ENCODE measurements at places on chromosomes 16 and 17.

DNA sequence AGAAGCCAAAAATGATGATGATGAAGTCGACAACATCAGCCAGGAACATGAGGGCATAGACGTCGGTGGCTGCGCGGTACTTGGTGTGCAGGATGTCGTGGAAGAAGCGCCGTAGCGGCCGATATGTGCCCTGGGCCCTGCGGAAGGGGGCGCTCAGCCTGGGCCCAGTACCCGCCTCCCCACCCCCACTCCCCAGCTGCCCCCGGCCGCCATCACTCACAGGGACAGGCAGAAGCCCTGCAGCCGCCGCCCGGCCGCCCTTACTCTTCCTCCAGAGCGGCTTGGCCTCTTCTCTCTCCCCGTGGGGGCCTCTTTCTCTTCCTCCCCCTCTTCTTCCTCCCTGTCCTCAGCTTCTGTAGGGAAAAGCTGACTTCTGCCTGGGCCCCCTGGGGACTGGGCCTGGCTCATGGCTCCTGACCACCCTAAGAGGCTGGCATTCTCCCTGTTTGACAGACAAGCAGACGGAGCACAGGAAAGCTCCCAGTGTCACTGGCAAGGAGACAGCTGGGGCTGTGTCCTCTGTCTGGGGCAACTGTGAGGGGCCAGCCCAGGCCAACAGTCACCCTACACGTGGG, 14.2 kb downstream of the CTU2 start:
- no peak for DNase-seq

- no peak for DNase-seq
Measured at GRCh38 chr17:50133769-50134099, 3.8 kb upstream of the SAMD14 start.

GRCh38 chr17:79951361-79952264, 84.1 kb downstream of the TBC1D16 start:
- no peak for DNase-seq

- peak; percentile 88 for DNase-seq
Measured at GRCh38 chr17:57946798-57947358, 8.3 kb downstream of the CUEDC1 start.

GRCh38 chr17:63423251-63423950, 22.7 kb downstream of the CYB561 start:
- DNase-seq = no peak

DNA sequence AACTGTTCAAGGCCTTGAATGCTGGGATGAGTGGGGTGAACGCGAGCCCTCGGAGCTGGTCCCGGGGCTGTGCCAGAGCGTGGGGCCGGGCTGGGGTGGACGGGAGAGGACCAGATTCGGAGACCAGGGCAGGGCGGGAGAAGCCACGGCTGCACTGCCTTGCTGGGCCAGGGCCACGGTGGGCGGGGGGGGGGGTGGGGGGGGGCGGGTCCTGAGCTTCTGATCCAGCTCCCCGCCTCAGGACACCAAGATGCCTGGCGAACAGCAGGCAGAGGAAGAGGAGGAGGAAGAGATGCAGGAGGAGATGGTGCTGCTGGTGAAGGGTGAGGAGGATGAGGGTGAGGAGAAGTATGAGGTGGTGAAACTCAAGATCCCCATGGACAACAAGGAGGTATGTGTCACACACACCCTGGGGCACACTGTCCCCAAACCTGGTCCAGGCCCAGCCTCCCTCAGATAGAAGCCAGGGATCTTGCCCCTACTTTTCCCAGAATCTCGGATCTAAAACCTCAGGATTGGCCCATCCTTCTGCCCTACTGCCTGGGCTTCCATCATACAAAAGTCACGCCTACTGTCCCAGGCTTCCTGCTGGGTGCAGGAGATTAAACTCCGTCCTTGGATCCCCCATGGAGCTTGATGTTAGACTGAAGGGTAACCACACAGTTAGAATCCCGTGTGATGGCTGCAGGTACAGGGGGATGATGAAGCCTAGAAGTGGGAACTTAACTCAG, 563 bp downstream of the ZNF771 start:
- no peak for DNase-seq

GRCh38 chr16:49280841-49281371, 732 bp downstream of the CBLN1 start:
- no peak for DNase-seq

DNA sequence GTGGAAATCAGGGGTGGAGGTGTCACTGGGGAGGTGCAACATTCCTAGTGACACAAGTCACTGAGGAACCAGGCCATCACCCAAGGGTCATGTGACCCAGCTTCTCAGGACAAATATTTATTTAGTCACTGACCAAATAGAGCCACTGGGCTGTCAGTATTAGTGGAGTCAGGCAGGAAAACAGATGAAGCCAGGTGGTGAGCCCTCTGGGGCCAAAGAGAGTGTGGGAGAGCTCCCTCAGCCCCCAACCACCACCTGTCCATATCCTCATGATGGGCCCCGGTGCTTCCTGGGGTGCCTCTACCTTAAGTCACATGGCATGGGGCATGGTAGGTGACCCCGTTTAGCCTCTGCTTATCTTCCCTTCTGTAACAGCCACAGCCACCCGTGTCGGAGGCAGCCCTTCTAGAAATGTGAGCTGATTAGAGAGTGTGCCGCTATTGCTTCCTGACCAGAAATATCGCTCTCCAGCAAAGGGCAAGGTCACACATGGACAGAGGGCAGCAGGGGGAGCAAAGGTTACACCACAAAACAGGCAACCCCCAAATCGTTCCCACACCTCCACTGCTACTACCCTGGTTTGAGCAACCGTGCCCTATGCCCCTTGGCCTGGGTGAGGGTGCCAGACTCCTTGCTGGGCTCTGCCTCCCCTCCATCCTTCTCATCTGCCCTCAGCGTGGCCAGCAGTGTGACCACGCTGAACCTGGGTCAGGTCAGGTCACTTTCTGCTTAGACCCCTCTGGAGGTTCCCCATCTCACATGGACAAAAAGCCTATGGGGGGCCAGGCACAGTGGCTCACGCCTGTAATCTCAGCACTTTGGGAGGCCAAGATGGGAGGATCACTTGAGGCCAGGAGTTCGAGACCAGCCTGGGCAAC, 8.6 kb upstream of the AKTIP start:
- DNase-seq = no peak

GRCh38 chr16:85856079-85856478, 42.9 kb upstream of the IRF8 start:
- DNase-seq = no peak

DNA sequence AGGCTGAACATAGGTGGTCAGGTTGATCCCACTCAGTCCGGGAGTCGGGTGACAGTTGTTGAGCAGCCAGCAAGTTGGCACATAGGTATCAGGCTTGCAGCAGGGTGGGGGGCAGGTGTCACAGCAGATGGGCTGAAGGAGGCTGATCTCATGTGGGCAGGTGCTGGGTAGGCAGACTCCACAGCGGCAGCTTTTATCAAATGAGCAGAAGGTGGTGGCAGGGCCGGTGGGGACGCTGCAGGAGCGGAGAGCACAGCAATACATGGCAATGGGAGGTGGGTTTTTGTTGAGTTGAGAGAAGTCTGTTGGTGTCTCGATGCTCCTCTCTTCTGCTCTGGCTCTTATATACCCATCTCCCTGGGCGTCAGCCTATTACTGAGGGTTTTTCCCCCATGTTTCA, at the start of gene KRTAP3-1:
TSS of gene KRTAP3-1 (minus strand) at position 318 of the 400 bp plus-strand sequence. CDS start at position 264, 54 bp downstream.
- no peak for DNase-seq

GRCh38 chr16:2689968-2690801, 7.9 kb downstream of the KCTD5 start:
- peak; percentile 60 for DNase-seq

DNA sequence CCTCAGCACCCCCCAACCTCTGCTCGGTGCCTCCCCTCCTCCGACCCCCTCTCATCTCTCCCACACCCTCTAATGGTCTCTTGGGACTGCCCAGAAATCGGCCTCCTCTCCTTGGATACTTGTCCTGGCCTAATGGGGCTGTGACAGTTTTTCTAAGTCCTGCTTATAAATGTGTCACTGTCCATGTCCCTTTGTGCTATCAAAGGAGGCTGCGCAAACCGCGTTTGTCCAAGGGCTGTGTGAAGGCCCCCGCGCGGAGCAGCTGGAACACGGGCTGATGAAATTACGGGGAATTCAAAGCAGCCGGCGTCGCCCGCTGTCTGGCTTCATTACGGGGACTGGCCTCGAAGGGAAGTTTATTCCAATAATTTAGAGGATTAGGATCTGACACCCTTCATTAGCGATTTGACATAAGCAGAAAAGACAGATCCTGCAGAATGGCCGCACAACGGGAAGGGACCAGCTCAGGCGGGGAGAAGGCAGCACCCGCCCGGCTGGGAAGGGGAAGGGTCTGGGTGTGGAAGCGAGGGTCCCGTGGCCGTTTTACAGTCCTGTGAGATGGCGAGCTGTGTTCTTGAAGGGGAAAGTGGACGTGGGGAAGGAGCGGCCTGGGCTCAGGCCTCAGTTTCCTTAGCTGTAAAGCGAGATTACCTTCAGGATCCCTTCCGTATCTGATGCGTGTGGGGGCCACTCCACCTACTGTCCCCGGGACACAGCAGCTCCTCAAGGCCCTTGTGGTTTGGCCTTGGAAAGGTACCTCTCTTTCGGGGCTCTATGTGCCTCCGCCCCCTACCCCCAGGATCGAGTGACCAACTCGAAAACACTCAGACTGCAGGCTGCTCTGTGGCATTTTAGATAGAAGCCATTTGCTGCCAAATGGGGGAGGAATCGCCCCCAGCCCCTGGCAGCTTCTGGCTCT, 1.6 kb upstream of the WFIKKN2 start:
- DNase-seq = no peak

- no peak for DNase-seq
Measured at GRCh38 chr16:53558710-53559109, 55.7 kb upstream of the AKTIP start.

- DNase-seq = no peak
Measured at GRCh38 chr17:46167826-46168569, 25.2 kb downstream of the KANSL1 start.

DNA sequence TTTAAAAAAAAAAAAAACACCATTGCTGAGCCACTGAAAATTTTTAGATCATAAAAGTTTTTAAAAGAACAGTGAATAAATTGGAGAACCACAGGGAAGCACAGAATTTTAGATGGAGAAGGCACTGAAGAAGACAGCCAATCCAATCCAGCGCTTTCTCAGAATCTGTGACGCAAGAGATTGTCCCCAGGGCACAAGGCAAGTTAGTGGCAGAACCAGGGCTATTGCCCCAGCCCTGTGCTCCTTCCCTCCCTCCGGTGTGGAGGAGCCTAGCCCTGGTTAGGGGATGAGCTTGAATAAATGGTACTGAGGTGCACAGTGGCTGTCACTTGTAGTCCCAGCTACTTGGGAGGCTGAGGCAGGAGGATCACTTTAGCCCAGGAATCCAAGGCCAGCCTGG, 108.3 kb downstream of the ZNF423 start:
- no peak for DNase-seq

- DNase-seq = no peak
Measured at GRCh38 chr16:66420396-66420795, 6.7 kb upstream of the BEAN1 start.

DNA sequence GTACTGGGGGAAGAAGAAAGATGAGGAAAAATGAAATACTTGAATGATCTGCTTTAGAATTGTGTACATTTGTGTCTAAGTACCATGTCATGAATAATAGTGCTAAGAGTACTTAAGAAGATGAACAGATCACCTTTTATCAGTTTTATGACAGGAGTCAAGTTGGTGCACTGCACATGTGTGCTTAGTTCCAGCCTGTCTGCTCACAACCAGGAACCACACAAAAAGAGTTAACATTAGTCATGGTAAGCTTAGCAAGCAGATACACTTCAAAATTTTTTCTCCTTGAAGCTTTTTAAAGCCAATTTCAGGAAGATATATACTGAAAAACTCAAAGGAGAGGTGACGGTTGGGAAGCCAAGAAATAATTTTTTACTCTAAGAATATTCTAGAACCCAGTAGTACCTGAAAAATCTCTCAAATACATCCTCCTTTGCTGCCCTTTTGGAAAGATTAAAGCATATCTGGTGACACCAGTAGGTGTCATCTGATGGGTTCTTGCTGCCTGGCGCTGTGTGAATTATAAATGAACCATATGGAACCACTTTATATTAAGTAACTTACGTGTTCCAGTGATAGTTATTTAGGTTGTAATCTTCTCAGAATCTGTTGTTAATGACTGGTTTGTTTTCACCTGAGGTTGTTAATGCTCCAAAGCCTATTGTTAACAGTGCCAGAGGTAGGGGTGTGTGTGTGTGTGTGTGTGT, 93.4 kb downstream of the MSI2 start:
- DNase-seq = no peak

DNA sequence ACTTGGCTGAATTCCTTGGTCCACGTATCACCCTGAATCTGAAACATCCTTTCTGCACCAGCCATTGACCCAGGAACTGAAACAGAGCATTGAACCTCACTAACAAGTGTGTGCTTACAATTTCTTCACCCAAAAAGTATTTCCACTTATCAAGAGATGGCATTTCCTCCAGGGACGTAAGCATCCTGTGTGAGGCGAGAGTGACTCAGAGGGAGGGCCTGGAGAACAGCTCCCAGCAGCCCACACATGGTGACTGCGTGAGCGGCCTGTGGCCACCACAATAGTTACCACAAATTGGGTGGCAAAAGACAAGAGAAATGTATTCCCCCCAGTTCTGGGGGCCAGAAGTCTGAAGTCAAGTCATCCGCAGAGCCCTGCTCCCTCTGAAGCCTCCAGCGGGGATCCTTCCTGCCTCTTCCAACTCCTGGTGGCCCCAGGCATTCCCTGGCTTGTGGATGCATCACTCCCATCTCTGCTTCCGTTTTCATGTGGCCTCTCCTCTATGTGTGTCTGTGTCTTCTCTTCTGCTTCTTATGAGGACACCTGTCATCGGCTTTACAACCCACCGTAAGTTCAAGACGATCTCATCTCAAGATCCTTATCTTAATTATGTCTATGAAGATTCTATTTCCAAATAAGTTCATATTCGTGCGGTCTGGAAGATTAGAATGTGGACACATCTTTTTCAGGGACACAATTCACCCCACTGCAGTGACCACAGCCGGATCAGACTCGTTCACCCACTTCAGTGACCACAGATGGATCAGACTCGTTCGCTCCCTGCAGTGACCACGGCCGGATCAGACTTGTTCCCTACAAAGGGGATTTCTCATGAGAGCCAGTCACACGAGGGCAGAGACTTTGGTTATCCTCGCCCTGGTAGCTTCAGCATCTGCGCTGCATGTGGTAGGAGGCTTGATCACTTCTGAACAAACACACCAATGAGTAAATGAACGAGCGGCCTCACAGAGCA, 122.6 kb upstream of the FOXF1 start:
- peak; percentile 51 for DNase-seq
